ENCODE measurements at places on chromosomes 2 and 18.

DNA sequence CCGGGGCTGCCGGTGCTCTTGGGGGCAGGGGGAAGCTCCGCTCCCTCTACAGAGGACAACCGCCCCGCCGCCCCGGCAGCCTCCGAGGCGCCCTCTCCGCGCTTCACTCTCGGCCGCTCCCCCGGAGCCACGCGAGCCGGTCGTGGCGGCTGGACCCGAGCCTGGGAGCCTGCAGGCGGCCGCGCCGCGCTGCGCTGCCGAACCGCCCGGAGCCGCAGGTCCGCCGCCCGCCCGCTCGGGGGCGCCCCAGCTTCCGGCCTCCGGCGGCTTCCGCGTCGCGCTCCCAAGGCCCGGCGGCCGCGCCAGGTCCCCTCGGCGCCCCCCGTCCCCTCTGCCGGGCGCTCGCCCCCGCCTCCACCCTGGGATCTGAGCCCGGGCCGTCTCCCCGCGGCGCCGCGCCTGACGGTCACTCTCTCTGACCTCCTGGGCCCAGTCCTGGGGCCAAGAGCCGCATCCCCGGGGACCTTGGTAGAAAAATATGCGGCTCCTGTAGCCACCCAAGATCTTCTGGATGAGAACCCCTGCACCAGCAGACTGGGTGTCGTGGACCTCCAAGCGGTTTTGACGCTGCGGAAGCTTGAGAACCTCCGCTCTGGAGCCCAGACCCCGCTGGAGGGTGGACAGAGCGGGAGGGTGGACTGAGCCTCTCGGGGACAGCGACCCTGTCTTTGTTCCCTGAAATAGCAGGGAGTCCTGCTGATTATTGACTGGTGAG, 44.3 kb downstream of the SERTAD2 start:
- no peak for DNase-seq

- DNase-seq = no peak
Observed at GRCh38 chr18:2979871-2980790, 32.8 kb downstream of the LPIN2 start.

- DNase-seq = no peak
Observed at GRCh38 chr18:22084547-22084946, 84.8 kb upstream of the GATA6 start.

- no peak for DNase-seq
Observed at GRCh38 chr2:216279459-216279858, 92.8 kb downstream of the MARCHF4 start.

DNA sequence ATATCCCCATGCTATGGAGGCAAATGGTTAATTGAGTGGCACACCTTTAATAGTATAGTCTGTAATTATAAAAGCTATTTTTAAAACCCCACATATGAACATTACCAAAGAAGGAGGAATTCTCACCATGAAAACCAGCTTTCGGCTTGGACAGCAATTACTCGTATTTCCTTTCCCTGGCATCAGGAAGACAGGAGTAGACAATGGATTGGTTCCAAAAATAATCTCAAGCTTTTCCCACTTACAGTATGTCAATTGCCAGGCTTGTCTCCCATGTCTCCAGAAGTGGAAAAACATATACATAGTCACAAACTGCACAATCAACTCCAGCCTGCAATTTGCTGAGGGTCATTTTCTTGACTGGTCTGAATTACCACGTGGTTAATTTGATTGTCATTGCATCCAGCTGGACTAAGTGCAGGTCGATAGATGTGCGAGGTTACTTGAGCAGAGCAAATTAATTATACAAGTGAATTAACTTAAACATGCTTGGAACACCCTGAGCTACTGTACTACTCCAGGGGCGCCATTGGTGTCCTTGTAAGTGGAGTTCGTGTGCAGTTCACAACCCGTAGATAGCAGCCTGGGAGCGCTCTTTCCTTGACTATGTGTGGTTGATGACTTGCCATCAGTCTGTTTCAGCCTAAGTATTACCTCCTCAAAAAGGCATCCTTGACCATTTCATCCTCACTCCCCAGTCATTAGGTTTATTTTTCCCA, 124.3 kb upstream of the PELI1 start:
- DNase-seq = no peak

DNA sequence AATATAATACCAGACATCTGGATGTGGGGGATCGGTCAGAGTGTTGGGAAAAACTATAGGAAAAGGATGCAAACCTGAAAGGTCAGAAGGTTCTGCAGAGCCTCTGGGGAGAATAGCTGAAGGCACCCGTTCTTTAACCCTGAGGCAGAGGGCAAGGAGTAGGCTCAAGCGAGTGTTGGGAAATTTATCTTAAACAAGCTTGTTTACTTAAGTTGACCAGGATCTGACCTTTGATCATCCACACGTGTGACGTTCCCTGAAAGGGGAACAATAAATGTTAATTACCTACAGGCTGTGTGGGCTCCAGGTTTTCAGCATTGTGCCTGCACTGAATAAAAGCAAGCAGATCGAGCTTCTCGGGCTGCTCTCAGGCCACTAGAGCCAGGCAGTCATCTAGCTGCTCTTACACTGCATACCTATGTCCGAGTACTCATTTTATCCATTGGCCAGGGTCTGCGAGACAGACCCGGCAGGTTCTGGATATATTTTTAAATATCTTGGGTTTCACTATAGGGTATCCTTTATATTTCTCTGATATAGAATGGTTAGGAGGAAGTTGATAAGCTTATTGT, 400.6 kb upstream of the CHST9 start:
- DNase-seq = no peak

- DNase-seq = no peak
Observed at GRCh38 chr18:24657444-24657842, 197.0 kb downstream of the HRH4 start.

DNA sequence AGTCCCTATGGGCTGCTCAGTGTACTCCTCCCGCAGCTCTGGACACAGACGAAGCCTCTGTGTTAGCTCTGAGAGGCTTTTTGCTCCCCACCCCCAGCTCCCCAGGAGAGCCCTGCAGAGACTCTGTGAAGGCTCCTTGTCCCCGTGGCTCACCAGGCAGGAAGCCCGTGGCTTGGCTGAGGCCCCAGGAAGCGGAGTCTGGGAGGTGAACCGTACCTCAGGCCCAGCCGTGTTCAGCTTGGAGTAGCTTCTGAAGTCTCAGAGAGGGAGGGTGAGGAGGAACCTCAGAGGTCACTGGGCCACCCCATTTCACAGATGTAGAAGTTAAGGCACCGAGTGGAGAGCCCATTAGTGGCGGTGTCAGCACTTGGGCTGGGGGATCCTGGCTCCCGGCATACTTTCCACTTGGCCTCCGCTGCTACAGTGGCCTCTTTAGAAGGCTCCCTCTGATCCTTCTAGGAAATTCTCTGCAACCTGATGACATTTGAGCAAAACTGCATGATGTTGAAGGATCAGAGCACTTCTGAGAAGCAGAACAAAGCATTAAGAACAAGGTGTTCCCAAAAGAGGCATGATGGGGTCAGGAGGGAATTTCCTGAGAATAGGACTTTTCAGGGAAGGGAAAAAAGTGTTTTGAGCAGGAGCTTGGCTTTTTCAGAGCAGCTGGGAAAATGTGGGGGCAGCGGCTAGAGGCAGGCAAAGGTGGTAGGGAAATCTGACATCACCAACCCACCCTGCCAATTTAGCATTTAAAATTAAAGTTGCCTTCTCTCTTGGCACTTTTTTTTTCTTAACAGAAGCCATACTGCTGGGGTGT, 79.1 kb downstream of the MCFD2 start:
- DNase-seq = no peak

DNA sequence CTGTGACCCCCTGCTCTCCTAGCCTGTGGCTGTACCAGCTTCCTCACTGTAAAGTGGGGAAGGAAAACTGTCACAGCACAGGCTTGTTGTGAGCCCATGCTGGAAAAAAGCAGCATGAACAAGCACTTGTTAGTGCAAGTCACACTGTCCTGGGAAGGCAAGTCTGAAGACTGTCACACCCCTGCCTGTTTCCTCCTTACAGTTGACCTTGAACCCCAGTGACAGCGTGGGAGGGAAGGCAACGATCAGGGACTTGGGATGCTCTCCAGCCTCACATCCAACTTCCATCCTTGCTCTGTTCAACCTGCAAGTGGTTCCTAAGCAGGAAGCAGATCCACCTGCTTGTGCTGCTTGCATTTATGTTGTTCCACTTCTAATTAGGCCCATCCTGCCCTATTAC, 311.3 kb upstream of the KLHL29 start:
- no peak for DNase-seq

GRCh38 chr2:186968277-186968676, 119.3 kb upstream of the ZSWIM2 start:
- no peak for DNase-seq

GRCh38 chr2:58609326-58609725, 368.2 kb upstream of the FANCL start:
- DNase-seq = no peak

DNA sequence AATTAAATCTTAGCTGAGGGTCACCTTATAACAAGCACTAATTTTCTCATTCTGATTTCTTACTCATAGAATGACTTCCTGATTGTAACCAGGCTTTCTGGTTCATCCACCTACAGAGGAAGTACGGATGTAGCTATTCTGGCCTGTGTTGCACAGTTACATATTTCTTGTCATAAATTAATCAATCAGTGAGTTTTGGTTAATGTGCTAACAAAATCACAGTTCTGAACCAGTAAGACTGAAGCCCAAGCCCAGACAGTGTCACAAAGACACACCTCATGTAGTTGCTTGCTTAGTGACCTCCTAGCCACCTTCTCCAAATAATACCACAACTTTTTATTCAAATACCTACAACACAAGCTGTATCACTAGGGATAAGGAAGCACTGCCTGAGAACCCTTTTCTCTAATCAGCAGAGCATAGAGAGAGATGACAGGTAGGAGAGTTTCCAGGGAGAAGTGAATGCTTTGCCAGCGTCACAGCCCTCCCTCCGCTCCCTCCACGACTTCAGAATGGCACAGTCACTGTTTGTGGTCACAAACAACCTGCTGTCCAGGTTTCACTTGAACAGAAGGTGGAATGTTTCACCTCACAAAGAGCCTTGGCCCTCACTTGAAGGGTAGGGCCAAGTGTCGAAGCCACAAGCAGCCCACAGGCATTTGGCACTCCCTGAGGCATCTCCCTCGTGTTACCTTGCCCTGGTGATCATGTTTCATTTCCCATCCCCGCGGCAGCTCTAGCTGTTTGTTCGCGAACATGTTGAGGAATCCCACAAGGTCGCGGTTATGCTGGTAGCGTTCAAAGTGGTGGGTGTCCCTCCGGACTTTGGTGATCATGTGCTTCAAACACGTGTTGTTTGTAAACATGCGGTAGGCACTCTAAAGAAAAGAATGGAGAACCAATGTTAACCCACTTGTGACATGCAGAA, 120.8 kb upstream of the STK17B start:
- DNase-seq = no peak

DNA sequence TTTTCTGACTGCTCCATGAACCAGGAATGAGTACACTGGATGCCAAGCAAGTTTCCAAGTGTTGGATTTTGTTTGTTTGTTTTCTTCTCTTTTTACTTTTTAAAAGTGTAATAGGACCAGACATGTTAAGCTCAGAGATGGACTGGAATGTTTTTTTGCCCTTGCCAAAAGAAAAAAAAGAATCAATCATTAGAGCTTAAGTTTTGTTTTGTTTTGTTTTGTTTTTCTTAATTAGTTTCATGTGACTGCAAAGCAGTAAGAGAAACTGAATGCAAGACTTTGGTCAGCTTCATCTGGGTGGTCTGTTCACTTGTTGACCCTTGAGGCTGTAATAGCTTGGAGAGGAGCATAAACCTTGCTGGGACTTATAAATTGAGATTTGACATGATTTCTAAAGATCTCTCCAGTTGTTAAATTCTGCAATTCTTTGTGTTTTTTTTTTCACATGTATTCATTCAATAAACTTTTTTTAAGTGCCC, 42.4 kb upstream of the SLC1A4 start:
- no peak for DNase-seq

DNA sequence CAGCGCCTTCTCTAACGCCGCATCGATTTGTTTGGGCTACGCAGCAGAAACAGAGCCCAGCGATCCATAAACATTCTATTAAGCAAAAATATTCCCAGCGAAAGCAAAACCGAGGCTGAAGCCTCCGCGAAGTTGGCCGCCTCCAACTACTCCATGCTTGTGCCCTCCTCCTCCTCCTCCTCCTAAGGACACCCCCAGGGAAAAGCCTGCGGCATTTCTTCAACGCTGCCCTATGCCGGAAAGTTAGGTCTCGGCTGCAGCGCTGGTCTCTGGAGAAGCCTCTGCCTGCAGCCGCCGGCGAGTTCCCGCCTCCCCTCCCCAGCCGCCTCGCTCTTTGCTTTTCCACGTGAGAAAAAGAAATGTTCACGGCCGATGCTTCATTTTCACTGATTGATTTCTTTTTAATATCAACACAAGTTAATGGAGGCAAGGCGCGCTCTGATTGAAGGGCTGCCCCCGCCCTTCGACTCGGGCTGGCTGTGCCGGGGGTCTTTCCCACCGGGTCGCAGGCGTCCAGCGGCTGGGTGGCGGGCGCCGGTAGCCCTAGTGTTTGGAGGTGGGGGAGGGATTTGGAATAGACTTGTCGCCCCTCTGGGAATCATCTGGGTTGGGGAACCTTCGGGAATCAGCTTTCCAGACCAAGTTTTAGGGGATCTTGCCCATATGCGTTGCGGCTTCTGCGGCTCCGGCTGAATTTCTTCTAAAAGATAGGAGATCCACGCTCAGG, 3.9 kb downstream of the NRP2 start:
- no peak for DNase-seq

DNA sequence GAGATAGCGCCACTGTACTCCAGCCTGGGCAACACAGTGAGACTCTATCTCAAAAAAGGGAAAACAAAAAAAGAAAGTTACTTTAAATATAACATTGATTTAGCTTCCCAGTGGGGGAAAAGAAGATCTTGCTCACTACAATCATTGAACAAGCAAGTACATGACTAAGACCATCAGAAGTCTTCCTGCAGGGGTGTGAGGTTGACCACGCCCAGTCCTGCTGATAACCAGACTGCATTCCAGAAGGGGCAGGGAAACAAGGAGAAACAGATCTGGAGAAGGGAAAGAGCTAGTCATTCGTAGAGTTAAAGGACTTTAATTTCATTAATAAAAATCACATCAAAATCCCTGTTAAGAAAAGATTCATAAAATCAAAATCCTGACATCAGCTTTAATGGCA, 77.5 kb downstream of the EPHA4 start:
- no peak for DNase-seq

- DNase-seq = no peak
Observed at GRCh38 chr2:238950551-238950950, 102.7 kb downstream of the TWIST2 start.

DNA sequence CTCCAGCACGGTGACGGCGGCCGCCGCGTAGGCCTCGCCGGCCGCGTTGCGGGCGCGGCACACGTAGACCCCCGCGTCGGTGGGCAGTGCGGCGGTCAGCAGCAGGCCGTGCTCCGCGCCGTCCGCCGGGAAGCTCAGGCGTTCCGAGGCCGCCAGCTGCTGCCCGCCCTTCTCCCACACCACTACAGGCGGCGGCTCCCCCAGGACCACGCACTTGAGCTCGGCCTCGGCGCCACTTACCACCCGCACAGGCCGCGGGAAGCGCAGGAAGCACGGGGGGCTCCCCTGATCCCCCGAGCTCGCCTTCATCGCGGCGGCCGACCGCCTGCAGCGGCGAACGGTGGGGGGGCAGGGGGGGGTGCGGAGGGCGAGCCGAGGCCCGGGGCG, 422 bp downstream of the OBSL1 start:
- no peak for DNase-seq
